ENCODE measurements at places on chromosomes 2 and 18. TPM values are rescaled to one million over a fixed set of nuclear protein-coding genes. Genes with fewer than 3 reads are reported as not detected.

GRCh38 chr2:39942950-39943349 lies 163.9 kb upstream of the THUMPD2 start:
- no peak for DNase-seq

DNA sequence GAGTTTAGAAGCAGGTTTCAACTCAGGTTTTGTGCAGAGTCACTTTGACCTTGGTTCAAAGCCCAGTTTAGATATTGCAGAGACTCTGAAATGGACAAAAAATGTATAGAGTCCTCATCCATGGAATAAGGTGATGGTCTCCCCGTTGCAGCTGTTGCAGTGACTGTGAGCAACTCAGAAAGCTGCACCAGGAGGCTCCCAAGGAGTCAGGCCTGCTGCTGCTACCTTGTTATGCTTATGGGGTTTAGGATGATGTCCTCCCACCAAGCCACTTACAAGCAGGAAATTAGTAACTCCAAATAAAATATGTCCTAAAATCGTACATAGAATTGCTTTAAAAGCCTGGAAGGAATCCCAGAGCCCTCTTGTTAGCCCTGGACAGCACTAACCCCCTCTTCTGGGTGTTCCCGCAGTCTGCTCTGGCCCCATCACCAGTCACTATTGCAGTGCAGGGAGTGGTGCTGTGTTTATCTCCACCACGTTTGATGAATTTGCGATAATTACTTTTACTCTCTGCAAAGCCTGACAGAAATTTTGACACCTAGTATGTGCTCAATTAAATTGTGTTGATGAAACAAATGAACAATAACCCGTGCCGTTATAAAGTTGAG lies 189.0 kb downstream of the CNTNAP5 start:
- DNase-seq: no peak

GRCh38 chr2:47950340-47951301 lies 44.3 kb upstream of the FBXO11 start:
- peak; percentile 42 for DNase-seq

Gene DRC1
- not detected for polyA plus RNA-seq

GRCh38 chr2:235270291-235270690 lies 223.6 kb upstream of the AGAP1 start:
- no peak for DNase-seq

DNA sequence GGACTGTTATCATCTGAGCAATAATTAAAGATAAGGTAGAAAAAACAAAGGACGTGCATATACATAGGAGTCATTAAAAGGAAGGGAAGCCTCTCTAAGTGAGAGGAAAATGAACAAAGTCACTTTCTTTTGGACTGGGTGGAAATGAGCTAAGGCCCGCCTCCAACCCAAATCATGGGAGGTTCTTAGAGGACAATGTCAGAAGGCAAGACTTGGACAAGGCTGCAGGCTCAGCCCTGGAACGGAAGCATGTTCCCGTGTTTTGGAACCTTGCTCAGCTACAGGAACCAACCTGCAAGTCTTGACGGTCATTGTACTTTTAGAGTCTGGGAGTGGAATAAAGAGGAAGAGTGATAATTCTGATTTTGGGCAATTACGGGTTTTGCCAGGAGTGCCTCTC lies 59.4 kb upstream of the EPB41L3 start:
- DNase-seq: no peak

DNA sequence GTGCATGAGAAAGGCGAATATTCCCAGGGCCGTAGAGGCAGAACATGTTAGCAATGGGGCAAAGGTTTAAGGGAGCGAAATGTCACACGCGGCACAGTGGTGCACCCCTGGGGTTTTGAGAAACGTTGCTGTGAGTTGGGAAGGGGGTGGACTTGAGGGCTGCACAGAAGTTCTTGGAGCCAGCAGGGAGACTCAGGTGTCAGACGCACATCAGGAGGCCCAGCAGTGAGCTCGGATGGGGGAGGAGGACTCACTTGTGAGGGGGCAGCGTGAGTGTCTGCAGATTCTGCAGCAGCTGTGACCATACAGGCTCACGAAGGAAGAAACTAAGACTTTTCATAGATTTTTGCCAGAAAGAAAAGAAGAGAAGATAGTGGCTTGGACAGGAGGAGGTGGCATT lies 218.2 kb downstream of the SNTG2 start:
- no peak for DNase-seq

- DNase-seq: no peak
These were observed 125.6 kb downstream of the NCOA1 start for GRCh38 chr2:24616616-24617015.

GRCh38 chr18:47593744-47594472 lies 336.6 kb downstream of the SMAD2 start:
- DNase-seq: no peak

DNA sequence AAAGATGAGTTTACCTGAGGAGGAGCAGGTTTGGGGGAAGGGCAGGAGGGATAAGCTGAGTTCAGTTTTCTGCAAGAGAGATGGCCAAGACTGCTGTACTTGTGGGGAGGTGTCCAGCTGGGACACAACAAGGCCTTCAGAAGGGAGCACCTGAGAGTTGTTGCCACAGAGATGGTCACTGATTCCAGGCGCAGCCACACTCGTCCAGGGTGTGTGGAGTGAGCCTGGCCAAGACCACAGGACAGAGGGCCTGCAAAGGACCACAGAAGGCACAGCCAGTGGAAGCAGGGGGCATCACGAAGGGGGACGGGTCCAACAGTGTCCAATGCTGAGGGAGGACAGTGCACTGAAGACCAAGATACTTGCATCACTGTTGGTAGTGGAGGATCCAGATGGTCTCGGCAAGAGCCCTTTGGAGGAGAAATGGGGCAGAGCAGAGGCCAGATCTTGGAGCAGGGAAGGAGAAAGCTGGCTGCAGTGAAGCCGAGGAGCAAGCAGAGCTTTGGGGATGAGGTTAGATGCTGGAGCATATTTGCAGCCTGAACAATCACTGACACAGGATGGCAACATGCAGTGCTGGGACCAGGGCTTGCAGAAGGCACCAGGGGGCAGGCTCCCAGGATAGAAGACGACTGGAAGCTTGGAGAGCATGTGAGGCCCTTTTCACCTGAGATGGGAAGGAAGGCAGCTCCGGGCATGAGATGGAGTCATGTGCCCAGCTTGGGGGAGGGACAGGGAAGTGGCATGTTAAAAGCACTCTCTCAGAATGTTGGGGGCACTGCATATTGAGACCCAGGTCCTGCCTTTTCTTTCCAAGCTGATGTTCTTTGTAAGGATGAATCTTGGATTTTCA lies 214.0 kb downstream of the CYP26B1 start:
- no peak for DNase-seq

Gene TXNL1
- polyA plus RNA-seq: 112 TPM

Gene ADD2
- 3.0 TPM for polyA plus RNA-seq

- DNase-seq: no peak
These were observed 64.5 kb downstream of the CAVIN2 start for GRCh38 chr2:191782351-191782750.

Data from hindlimb muscle (tissue), 1 donor.